ENCODE measurements at places on chromosomes 1 and 21.

- no peak for DNase-seq
Observed at GRCh38 chr1:6272452-6272851, 11.6 kb upstream of the GPR153 start.

DNA sequence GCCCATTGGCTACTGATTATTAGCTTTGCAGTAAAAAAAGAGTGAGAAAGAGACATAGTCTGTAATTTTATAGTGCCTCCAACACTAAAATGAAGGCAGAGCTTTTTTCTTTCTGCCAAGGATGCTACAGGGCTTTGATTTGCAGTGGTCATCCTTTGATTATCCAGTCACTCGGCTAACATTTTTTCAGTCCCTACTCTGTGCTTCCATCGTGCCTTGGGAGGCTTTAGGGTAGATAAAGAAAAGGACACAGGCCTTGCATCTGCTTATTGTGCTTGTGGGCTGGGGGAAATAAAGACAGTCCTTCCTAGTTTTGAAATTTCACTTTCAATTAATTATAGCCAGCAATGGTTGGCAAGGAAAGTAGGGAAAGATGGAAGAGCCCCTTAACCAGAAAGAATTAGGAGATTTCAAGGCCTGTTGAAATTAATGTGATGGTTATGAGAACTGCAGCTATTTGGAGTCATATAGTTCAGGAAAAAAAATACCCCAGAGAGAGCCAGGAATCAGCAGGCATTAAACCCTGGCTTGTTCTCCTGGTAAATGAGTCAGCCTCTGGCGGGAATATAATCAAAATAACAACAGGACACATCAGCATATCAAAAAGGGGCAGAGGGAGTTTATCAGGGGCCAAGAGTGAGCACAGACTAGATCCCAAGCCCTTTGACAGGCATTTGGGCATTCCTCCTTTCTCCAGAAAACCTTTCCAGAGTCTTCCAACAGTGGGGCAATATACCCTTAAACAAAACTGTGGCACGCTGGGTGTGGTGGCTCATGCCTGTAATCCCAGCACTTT lies 27.4 kb downstream of the CACHD1 start:
- DNase-seq = no peak

GRCh38 chr1:150022357-150022756 lies 11.8 kb upstream of the OTUD7B start:
- no peak for DNase-seq

GRCh38 chr1:98053471-98054366 lies 132.9 kb upstream of the DPYD start:
- DNase-seq = peak; percentile 62

GRCh38 chr1:163076981-163077761 lies 8.0 kb downstream of the RGS4 start:
- DNase-seq = no peak

GRCh38 chr1:88462096-88462487 lies 222.0 kb upstream of the PKN2 start:
- no peak for DNase-seq

GRCh38 chr1:164821648-164822047 lies 262.7 kb downstream of the PBX1 start:
- no peak for DNase-seq

DNA sequence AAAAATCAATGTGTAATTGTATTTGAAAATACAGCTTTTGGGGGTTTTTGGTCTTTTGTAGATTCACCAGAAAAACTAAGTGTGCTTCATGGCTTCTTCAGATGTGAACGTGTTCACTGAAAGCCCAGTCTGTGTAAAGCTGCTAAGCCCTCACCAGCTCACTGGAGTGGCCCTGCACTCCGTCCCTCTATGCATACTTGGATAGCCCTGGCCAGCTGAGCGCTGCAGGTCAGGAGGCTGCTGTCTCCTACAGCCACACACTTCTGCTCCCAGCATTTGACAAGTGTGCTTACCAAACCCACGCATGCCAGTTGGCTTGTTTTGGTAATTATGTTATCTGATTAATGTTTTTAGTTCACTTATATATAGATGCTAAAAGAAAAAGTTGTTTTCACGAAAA lies 163.5 kb downstream of the TLR5 start:
- no peak for DNase-seq
